ENCODE measurements at places on chromosomes 6 and 20.

DNA sequence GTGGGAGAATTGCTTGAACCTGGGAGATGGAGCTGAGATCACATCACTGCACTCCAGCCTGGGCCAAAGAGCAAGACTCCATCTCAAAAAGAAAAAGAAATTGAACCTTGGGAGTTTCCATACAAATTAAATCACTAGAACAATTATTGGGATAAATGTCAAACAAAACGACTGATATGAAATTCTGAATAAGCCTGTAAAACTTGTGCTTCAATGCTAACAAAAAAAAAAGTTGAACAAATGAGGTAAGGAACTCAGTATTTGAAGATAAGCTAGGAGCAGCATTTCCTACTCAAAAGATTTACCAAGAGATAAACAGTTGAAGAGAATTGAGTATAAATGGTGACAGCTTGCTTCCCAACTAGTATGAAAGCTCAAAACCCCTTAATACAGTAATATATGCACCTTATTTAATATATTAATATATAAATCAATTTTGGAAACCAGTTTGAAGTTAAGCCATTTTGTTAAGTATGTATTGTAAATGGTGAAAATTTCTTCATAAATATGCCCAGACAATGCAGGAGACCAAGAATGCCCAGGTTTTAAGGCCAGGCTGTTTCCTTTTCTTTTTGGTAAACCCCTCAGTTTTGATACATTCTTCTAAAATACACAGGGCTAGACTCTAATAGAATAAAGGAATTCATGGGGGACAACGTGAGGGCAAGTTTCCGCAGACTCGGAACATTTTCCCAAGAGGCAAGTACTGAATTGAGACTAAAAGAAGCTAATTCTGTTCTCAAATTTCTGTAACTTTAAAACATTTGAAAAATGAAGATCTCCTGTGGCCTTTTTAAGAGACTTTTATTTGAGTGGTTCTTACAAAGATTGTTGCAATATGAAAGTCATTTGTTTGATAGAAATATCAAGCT is 3.9 kb downstream of the ROMO1 start:
- no peak for DNase-seq

DNA sequence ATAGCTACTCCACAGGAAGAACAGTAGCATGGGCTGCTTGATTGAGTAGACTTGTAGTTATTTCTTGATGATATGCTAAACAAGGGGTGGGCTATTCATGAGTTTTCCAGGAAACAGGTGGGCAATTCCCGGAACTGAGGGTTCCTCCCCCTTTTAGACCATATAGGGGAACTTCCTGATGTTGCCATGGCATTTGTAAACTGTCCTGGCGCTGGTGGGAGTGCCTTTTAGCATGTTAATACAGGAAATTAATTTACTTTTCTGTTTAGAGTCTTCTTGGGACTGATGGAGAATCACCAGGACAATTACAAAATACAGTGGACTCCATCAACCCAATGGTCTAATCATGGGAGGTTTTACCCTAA is 22.7 kb downstream of the CYP24A1 start:
- DNase-seq = no peak

DNA sequence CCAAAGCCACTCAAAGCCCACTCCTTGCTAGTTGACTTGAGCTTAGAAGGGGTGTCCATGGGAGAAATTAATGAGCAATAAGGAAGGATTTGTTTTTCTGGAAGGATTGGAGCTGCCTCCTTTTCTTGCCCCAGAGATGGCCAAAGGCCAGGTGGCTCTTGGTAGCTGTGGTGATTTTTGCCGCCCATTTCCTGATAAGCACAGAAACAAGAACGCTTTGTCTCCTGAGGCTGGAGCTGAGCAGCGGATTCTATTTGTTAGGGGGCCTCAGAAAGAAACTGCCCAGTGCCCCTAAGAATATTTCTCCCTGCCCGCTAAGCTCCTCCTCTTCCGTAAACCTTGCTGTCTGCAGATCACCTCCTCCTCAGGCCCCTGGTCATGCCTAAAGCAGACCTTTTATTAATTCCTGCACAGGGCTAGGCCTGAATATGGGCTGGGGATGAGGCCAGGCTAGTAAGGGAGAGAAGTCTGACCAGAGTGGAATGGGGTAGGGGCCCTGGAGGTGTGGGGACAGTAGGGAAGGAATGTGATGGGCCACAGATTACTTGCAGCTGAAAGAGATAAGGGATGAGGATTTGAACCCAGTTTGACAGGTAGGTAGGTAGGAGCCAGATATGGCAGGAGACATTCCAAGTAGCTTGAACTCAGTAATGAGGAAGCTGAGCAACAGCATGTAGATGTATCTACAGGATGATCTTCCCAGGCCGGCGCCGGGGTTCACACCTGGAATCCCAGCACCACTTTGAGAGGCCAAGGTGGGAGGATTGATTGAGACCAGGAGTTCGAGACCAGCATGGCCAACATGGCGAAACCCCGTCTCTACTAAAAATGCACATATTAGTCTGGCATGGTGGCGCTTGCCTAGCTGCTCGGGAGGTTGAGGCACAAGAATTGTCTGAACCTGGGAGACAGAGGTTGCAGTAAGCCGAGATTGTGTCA is 71.2 kb upstream of the NAA20 start:
- no peak for DNase-seq

- DNase-seq = no peak
These were observed 35.6 kb upstream of the TAGAP start for GRCh38 chr6:159080217-159080976.

- DNase-seq = no peak
These were observed 111.3 kb downstream of the LY86 start for GRCh38 chr6:6699741-6700367.

- no peak for DNase-seq
These were observed 141.3 kb downstream of the GRIK2 start for GRCh38 chr6:101534821-101535220.

DNA sequence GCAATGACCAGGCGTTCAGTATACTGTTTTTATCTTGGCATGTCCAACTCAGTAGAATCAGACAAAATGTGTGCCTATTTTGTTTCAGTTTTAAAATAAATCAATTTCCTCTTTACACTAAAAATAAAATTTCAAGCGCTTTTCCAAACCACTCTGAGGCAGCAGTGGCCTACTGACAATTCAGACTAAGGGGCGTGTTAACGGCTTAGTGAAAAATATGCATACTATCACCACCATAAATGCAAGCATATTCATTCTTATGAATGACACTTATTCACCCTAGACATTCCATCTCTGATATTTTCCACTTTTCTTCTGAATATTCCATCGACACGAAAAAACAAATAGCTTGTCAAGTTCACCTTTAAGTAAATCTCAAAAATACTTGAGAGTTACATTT is 7.5 kb downstream of the TBX18 start:
- DNase-seq = no peak

GRCh38 chr6:157860505-157860991 is 37.5 kb downstream of the SNX9 start:
- DNase-seq = no peak

DNA sequence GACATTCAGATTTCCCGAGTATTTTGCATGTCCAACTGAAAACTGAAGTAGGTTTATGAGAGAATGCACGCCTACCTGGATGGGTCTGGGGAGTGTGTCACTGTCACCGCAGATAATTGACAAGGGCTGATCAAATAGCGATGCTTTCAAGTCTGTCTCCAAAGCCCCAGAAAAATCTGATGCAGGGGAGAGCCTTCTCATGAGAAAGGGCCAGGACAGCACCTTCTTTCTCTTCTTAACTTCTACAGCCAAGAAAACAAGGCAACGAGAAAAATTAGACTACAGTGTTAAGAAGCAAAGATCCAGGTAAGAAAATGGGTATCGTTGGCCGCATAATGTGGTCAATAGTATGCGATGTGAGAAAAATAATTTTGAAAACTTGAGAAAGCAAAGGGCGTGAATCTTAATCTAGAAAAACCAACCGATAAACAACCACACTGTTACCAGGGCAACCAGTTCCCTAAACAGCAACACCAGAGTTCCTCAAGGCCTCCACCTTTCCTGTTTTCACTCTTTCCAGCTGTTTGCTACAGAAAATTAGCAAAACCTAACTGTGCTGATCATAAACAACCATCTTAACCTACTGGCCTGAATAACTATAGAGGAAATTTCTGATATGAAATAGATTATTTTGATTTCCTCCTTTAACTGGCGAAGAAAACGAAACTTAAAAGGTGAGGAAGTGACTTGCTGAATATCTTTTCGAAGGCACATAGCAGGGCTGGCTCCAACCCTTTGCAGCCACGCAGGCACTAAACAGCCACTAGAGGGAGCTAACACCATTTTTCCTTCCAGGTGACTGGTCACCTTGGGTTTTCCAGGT is 2.6 kb downstream of the TAGAP start:
- DNase-seq = peak; percentile 70

DNA sequence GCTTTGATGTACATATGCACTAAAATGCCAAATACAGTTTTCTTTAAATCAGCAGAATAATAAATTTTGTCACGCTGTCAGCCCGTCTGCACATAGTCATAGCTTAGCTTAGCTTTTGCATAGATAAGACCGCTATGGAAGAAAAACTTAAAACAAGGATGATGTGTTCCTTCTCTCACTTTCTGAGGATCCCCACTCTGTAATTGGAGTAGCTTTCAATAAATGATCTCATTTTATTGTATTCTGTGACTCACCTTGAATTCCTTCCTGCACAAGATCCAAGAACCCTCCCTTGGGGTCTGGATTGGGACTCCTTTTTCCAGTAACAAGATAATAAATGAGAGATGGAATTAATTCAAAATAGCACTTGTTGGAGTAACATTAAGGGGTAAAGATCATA is 186.2 kb downstream of the CDH26 start:
- DNase-seq = no peak

DNA sequence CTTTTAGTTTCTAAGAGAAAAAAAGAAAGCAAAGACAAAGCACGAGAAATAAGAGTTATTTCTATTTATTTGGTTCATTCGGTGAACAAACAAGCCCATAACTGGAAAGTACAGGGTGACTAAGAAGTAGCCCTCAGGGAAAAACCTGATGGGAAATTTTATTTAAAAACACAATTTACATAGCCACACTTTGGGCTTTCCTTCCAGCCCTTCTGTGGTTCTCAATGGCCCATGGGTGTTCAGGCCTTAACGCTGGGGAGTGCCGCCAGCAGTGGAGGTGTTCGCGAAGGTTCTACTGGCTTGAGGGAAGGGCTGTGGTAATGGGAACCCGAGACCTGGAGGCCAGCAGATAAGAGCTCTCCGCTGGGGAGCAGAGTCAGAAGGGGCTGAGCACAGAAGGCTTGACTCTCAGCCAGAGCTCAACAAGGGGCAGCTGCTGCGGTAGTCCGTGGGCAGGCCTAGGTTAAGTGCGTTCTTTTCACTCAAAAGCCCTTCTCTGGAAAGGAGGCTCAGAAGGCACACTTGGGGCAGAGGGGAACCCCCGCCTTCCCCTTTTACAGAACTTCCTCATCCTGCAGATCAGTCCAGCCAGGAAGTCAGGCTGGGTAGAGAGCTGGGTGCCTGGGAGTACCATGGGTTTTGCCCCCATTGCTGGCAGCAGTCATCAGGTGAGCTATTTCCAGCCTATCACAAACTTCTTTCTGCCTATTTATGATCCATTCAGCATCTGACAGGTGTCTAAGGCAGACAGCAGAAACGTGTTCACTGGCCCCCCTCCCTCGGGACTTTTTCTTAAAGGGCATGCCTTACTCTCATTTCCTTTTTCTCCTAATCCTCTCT is 8.8 kb upstream of the CD83 start:
- no peak for DNase-seq

DNA sequence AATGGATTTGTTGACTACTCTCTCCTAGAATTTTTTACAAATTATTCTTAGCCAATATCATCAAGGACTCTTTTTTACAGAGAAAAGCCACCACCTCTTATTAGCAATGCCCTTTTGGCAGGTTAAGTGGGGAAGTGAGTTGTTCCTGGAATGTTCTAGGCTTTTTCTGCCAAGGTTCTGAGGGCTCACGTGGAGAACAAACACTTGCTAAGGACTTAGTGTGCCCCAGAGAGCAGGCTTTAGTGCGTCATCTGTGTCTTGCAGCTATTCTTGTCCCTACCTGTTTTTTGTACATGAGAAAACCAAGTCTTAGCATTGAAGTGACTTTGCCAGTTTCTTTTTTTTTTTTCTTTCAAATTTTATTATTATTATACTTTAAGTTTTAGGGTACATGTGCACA is 33.5 kb downstream of the CFAP61 start:
- DNase-seq = no peak

- DNase-seq = no peak
These were observed 105.2 kb upstream of the CARMIL1 start for GRCh38 chr6:25173951-25174474.

- DNase-seq = no peak
These were observed 3.1 kb downstream of the F13A1 start for GRCh38 chr6:6317386-6317785.

DNA sequence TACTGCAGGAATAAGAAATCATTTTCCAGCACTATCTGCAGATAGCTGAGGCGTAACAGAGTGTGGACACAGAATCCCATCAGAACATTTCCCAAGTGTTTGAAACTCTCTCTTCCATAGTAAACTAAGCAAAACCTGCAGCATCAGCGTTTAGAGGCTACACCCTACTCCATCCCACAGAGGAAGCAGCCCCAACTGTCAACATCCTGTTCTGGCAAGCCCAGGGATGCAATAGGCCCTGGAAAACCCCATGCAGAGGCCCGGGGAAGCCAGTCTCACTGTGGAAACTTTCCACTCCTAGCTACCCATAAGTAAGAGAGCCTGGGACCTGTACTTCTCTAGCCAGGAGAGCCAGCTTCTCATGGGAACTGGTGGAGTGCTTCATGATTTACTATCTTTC is 129.4 kb downstream of the LY86 start:
- no peak for DNase-seq

DNA sequence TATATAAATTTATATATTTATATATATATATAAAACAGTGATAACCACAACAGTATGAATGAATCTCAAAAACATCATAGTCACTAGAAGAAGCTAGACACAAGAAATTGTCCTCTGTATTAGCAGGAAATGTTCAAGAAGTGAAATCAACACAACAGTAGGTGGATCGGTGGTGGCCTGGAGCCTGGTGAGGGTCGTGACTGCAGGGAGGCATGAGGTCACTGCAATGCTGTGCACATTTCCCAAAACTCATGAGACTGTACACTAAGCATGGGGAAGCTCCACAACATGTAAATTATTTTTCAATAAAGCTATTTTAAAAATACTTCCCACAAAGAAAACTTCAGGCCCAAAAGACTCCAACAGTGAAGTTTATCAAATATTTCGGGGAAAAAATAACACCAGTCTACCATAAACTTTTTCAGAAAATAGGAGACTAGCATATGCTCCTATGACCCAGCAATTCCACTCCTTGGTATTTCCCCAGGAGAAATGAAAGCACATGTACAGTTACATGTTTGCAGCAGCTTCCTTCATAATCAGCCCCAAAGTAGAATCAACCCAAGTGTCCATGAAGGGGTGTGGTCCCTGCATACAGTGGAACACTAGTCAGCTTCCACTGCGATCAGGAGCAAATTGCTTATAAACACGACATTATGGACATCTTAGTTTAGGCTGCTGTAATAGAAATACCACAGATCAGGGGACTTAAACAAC is 144.2 kb downstream of the TBXT start:
- DNase-seq = no peak

DNA sequence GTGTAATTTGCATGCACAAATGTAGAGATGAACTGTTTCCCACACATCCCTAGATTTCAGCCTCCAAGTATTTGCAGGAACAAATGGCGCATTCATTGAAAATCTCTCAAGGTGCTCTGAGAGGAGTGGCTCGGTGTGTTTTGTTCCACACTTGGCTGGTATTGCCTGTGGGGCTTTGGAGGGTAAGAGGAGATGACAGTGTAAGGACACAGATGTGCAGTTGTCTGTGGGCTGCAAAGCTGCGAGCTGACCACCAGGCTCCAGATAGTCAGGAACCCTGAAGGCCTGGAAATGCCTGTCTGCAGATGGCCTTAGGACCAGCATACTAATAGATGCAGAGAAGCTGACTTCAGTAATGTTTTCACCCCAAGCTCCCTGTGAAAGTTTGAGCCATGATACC is 57.7 kb upstream of the PBOV1 start:
- no peak for DNase-seq
